ENCODE measurements at places on chromosomes 12 and 14. TPM values are rescaled to one million over a fixed set of nuclear protein-coding genes. Genes with fewer than 3 reads are reported as not detected.
A peak's percentile ranks its signal among the peaks of the same experiment; 100 is the strongest.

The CARMIL3 gene
- total RNA-seq, result 2.1 TPM

The ST8SIA1 gene
- total RNA-seq, result 2.9 TPM

The TMEM253 gene
- total RNA-seq, result 0.35 TPM

The WSCD2 gene
- total RNA-seq, result not detected

The RFLNA gene
- total RNA-seq, result not detected

- no peak overlapping the region for H3K4me3 ChIP-seq
- no peak overlapping the region for H3K27ac ChIP-seq
- DNase-seq, result no peak
- H3K36me3 ChIP-seq, result no peaks in the 10 kb centered on the region
- no peaks in the 10 kb centered on the region for H3K4me1 ChIP-seq
- H3K27me3 ChIP-seq, result no peaks in the 10 kb centered on the region
Observed at GRCh38 chr12:91133871-91134270, 22.6 kb upstream of the LUM start.

DNA sequence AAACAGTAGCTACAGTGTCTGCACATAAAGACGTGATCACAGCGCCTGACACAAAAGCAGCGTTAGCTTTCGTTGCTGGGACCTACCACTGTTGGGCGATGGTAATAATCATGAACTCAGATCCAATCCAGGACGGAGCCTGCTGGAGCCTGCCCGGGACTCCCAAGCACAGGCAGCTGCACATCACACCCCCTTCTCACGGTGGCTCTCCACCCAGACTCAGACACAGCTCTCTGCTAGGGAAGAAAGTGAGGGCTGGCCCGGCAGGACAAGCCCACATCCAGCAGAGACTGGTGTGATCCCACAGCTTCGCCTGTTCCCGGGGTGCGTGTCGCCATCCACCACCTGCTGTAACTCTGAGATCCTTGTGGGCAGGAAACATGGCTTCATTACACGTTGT lies 49.9 kb upstream of the FOXN3 start:
- H3K4me1 ChIP-seq, result peaks cover 51% of the 10 kb centered on the region
- H3K36me3 ChIP-seq, result peaks cover 6% of the 10 kb centered on the region
- no peaks in the 10 kb centered on the region for H3K27me3 ChIP-seq
- no peak for DNase-seq
- H3K4me3 ChIP-seq, result peak overlapping the region; percentile 54
- peak overlapping the region; percentile 82 for H3K27ac ChIP-seq

GRCh38 chr14:89304561-89304960 lies 112.5 kb downstream of the FOXN3 start:
- no peaks in the 10 kb centered on the region for H3K27me3 ChIP-seq
- H3K27ac ChIP-seq, result peak overlapping the region; percentile 71
- peaks cover 64% of the 10 kb centered on the region for H3K4me1 ChIP-seq
- peaks cover 16% of the 10 kb centered on the region for H3K36me3 ChIP-seq
- peak overlapping the region; percentile 83 for H3K4me3 ChIP-seq

DNA sequence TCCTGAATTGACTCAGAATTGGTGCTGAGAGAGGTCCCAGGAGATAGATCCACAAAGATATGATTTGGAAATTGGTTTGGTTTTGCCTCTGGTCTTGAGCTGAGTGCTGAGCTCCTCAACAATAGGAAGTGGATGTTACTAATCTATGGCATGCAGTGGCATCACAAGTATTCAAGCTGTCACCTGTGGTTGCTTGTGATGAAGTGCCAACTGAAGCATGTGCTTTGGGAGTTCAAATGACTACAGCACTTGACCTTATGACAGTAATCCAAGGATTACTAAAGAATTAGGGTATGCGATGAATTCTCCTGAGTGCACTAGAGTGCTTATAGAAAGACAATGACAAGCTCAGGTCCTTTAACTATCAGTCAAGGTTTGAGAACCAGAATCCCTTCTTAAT lies 406.2 kb downstream of the NOVA1 start:
- H3K4me1 ChIP-seq, result no peaks in the 10 kb centered on the region
- H3K4me3 ChIP-seq, result no peak overlapping the region
- H3K27ac ChIP-seq, result no peak overlapping the region
- no peaks in the 10 kb centered on the region for H3K27me3 ChIP-seq

- peaks cover 54% of the 10 kb centered on the region for H3K4me1 ChIP-seq
- H3K4me3 ChIP-seq, result no peak overlapping the region
- no peaks in the 10 kb centered on the region for H3K27me3 ChIP-seq
- no peak overlapping the region for H3K27ac ChIP-seq
- no peak for DNase-seq
Observed at GRCh38 chr12:105355752-105356151, 25.3 kb downstream of the C12orf75 start.

- H3K27me3 ChIP-seq, result no peaks in the 10 kb centered on the region
- H3K27ac ChIP-seq, result no peak overlapping the region
- DNase-seq, result no peak
- H3K4me3 ChIP-seq, result no peak overlapping the region
- no peaks in the 10 kb centered on the region for H3K4me1 ChIP-seq
Observed at GRCh38 chr12:23281295-23281694, 656.3 kb downstream of the ETNK1 start.

DNA sequence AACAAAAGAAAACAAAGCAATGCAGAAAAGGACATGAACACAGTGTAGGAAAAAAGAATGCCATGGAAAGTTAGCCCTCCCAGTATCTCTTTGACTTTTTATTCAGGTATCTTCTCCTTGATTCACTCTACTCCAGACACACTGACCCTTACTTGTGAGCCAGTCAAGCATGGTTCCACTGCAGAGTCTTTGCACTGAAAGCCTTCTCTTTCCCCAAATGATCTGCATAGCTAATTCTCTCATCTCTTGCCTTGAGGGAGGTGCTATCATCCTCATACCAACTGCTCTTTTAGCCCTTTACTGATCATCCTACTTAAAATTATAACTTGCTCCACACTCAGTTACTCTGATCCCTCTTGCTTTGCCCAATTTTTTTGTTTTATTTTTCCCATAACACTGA lies 101.2 kb upstream of the SLC16A7 start:
- DNase-seq, result no peak
- peaks cover 3% of the 10 kb centered on the region for H3K4me1 ChIP-seq

GRCh38 chr12:102953221-102953620 lies 4.3 kb upstream of the ASCL1 start:
- peaks cover 58% of the 10 kb centered on the region for H3K4me1 ChIP-seq
- no peak for DNase-seq
- peaks cover 93% of the 10 kb centered on the region for H3K27me3 ChIP-seq
- peak overlapping the region; percentile 1 for H3K4me3 ChIP-seq

- H3K27ac ChIP-seq, result no peak overlapping the region
- H3K4me3 ChIP-seq, result no peak overlapping the region
- peaks cover 3% of the 10 kb centered on the region for H3K36me3 ChIP-seq
- H3K4me1 ChIP-seq, result peaks cover 17% of the 10 kb centered on the region
- H3K27me3 ChIP-seq, result peaks cover 85% of the 10 kb centered on the region
Observed at GRCh38 chr12:53972152-53972702, 699 bp upstream of the HOXC11 start.

DNA sequence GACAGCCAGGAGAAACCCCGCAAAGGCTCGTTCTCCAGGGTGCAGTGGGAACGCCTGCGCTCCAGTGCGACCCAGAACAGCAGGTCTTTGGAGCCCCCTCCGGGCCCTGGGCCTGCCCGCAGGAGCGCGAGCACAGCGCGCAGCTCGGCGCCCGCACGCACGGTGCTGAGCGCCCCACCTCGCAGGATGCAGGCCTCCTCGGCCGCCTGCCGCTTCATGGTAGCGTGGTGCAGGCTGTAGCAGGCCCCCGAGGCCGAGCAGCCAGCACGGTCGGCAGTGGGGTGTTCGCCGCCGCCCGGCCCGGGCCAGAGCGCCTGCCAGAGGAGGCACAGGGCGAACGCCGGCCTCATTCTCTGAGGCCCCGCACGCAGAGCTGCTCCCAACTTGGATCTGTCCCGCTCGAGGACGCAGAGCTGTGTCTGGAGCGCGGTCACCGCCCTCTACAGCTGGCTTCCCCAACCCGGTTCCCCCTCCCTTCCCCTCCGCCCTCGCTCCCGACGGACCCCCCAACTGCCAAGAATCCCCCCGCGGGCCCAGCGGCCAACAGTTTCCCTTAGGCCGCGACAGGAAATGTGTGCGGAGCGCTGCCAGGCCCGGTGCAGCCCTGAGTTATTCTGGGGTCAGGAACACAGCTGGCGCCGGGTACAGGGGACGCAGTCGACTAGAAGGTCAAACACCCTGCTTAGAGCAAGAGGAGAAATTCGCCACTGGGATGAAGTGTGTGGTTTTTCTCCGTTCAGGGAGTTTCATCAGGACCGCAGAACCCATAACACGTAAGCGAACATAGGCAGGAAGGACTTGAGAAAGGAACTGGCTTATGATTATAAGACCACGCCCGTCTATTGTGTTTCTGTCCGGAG lies at the start of gene CLEC14A:
Gene CLEC14A, minus strand, starts transcription at position 421 of the 860 bp plus-strand sequence. Its CDS starts 71 bp downstream, at position 350.
- H3K36me3 ChIP-seq, result no peaks in the 10 kb centered on the region
- no peak within 1 kb of the TSS for H3K27ac ChIP-seq
- H3K4me3 ChIP-seq, result peak within 1 kb of the TSS; percentile 71

- peaks cover 13% of the 10 kb centered on the region for H3K4me1 ChIP-seq
- no peaks in the 10 kb centered on the region for H3K27me3 ChIP-seq
- DNase-seq, result no peak
- no peak overlapping the region for H3K4me3 ChIP-seq
Observed at GRCh38 chr12:50078281-50078680, 6.9 kb upstream of the SMARCD1 start.

DNA sequence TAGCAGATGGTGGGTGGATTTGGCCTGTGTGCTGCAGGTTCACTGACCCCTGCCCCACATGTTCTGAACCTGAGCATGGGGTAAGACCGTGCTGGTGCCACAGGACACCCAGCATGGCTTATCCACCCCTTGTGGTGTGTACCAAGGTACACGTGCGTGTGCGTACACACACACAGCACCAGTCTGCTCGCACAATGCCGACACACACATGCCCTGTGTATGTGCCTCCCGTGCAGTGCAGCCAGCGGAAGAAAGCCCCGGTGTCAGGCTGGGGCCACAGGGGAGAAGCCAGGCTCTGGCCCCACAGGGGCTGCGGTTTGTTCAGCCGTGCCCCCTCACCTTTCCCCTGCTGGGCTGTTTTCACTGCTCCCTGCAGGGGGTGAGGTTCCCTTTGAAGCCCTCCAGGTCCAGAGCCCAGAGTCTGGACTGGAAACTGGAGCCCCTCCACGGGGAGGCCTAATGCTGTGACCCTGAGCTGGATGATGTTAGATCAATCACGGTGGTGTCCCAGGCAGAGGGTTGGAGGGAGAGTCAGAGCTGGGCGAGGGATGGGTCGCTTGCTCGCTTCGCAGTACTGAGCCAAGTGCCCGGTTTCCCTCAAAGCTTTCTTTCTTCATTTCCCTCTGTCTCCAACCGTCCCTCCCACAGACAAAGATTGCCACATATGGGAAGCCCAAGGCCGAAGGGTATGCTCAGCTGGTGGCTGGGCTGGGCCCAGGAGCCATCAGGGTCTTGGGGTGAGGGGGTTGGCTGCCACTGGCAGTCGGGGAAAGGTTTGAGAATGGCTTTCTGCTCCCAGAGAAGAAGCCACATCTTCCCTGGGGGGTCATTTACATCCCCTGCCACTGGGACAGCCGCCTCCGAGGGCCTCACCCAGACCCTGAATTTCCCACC lies 6.2 kb downstream of the DTX1 start:
- H3K4me3 ChIP-seq, result no peak overlapping the region
- H3K27ac ChIP-seq, result no peak overlapping the region
- no peak for DNase-seq

DNA sequence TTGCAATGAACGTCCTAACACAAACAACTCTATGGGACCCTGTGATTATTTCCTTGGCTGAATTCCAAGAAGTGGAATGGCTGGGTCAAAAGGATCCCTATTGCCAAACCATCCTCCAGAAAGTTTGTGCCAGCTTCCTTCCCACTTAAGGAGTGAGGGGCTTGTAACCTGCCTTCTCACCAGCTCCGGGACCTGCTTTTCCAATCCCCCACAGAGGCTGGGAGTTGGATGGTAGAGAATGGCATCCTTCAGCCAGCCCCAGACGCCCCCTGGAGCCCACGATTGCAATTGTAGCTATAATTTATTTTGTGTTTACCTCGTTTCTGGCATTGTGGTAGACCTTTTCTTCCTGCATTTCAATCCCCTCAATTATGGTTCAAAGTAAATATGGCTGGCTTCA lies 9.7 kb upstream of the ZDHHC22 start:
- peaks cover 58% of the 10 kb centered on the region for H3K27me3 ChIP-seq
- H3K27ac ChIP-seq, result no peak overlapping the region
- no peak for DNase-seq
- H3K4me1 ChIP-seq, result no peaks in the 10 kb centered on the region

DNA sequence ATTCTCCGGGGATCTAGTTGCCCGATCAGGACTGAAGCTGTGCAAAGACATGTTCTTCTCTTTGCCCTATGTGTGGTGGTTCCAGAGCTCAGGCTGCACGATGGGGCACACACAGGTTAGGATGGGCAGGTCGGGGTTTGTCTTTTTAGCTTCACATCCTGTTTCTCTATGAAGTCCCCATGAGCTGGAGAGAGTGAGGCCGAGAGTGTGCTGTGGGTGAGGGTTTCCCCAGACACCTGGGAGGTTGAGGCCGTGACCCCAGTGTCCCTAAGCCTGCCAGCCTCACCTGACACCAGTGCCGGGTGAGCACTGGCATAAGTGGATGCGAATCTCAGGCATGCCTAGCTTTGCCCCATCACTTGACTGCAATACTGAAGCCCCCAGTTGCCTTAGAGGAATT lies 32.9 kb upstream of the IGF1 start:
- H3K27me3 ChIP-seq, result peaks cover 16% of the 10 kb centered on the region
- no peaks in the 10 kb centered on the region for H3K4me1 ChIP-seq
- no peak overlapping the region for H3K4me3 ChIP-seq
- no peak for DNase-seq
- no peak overlapping the region for H3K27ac ChIP-seq
